ENCODE measurements at places on chromosomes 3 and 15.

- H3K27ac ChIP-seq: peak overlapping the region; percentile 95
- no peaks in the 10 kb centered on the region for H3K36me3 ChIP-seq
- no peak overlapping the region for H3K4me3 ChIP-seq
- H3K4me1 ChIP-seq: peaks cover 27% of the 10 kb centered on the region
- peak; percentile 75 for DNase-seq
- H3K27me3 ChIP-seq: no peaks in the 10 kb centered on the region
These were observed 230.4 kb downstream of the ADAMTS17 start for GRCh38 chr15:100111125-100112060.

GRCh38 chr3:123751433-123751832 lies 132.7 kb downstream of the MYLK start:
- no peaks in the 10 kb centered on the region for H3K27me3 ChIP-seq
- H3K27ac ChIP-seq: no peak overlapping the region
- H3K36me3 ChIP-seq: no peaks in the 10 kb centered on the region
- no peaks in the 10 kb centered on the region for H3K4me1 ChIP-seq

DNA sequence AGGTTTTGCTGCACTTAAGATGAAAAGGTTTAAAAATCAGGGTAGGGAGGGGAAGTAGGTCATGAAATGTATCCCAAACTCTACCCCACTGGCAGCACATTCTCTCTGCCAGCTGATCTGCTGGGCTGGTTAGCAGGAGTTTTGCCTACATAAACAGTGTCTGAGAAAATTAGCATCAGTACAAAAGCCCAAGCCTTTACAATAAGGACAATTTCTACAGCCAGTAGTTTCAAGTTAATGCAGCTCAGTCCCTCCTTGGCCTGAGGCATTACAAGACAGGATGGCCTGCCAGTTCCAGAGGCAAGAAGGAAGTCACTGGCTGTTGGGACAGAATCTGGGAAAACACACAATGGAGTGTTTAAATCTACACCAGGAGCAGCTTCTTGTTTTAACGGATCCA lies 32.8 kb downstream of the NCEH1 start:
- DNase-seq: no peak
- no peak overlapping the region for H3K27ac ChIP-seq
- H3K36me3 ChIP-seq: no peaks in the 10 kb centered on the region
- peaks cover 2% of the 10 kb centered on the region for H3K4me1 ChIP-seq

DNA sequence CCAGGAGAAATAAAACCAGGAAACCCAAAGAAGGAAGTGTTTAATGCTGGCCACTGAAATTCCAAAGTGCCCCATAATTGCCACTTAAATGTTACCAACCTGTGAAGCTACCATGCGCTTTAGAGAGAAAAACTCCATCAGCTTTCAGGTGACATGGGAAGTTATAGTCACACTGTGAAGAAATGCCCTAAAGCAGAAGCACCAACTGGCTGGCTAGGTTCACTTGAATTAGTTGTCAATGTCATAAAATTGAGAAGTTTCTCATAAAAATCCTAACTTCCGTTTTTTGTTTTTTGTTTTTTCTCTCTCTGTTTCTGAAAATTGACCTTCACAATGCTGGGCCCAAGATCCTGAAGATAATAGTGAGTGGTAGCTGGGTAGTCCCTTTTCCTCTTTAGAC lies 167.9 kb upstream of the CTNNB1 start:
- no peak overlapping the region for H3K27ac ChIP-seq
- H3K36me3 ChIP-seq: no peaks in the 10 kb centered on the region
- no peak overlapping the region for H3K4me3 ChIP-seq
- DNase-seq: no peak
- H3K4me1 ChIP-seq: no peaks in the 10 kb centered on the region

- no peak for DNase-seq
- no peaks in the 10 kb centered on the region for H3K36me3 ChIP-seq
- no peak overlapping the region for H3K4me3 ChIP-seq
- H3K4me1 ChIP-seq: no peaks in the 10 kb centered on the region
- H3K27ac ChIP-seq: no peak overlapping the region
These were observed 172.6 kb downstream of the TBC1D2B start for GRCh38 chr15:77904901-77905300.

- no peaks in the 10 kb centered on the region for H3K4me1 ChIP-seq
- no peak for DNase-seq
- no peak overlapping the region for H3K27ac ChIP-seq
These were observed 349.3 kb downstream of the MFSD1 start for GRCh38 chr3:159151130-159151529.

DNA sequence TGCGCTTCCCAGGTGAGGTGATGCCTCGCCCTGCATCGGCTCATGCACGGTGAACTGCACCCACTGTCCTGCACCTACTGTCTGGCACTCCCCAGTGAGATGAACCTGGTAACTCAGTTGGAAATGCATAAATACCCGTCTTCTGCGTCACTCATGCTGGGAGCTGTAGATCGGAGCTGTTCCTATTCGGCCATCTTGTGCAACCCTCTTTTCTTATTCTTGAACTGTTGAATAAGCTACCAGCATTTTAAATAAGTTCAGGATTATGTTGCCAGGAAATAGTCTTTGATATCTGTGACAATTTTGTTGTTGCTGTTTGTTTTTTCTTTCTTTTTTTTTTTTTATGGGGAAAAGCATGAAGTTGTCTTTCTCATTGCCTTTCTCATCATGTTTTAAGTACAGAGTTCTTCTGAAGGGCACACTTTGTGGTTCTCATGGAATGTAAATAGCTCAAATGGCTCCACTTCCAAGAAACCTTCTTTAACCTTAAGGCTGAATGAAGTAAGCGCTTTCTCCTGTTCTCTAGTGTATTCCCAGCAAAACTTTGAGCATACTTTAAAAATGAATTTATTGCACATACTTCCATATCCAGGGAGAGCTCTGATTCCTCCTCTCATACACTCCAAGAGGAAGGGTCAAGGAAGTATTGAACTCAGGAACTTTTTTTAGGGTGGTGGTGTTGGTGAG lies 468.0 kb upstream of the TBL1XR1 start:
- no peaks in the 10 kb centered on the region for H3K36me3 ChIP-seq
- peaks cover 7% of the 10 kb centered on the region for H3K4me1 ChIP-seq
- DNase-seq: no peak
- H3K4me3 ChIP-seq: no peak overlapping the region
- H3K27me3 ChIP-seq: no peaks in the 10 kb centered on the region

GRCh38 chr3:69364354-69364753 lies 21.5 kb downstream of the FRMD4B start:
- H3K4me3 ChIP-seq: no peak overlapping the region
- DNase-seq: no peak
- no peak overlapping the region for H3K27ac ChIP-seq

GRCh38 chr3:155435821-155436220 lies 142.3 kb upstream of the STRIT1 start:
- DNase-seq: no peak
- no peak overlapping the region for H3K27ac ChIP-seq
- peaks cover 2% of the 10 kb centered on the region for H3K27me3 ChIP-seq
- no peaks in the 10 kb centered on the region for H3K36me3 ChIP-seq
- no peak overlapping the region for H3K4me3 ChIP-seq

DNA sequence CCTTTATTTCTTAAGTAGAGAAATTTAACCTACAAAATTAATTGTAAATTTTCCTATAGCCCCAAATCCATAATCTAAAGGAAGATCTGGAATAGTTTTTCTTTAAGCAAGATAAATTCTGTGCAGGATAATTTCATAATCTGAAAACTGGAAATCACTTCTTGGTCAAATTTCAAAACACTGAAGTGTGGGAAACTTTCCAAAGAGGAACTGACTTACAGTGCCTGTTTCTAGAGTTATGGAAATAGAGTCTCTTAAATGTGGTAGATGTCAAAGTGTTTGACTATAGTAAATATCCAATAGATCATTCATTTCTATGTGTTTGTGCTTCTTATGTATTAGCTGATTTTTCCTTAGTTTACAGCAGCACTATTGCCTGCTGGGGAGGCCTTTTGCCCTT lies 1.6 kb upstream of the P2RY13 start:
- DNase-seq: no peak
- H3K36me3 ChIP-seq: no peaks in the 10 kb centered on the region
- no peak overlapping the region for H3K27ac ChIP-seq
- H3K4me1 ChIP-seq: peaks cover 7% of the 10 kb centered on the region
- peaks cover 16% of the 10 kb centered on the region for H3K27me3 ChIP-seq

- DNase-seq: no peak
- no peak overlapping the region for H3K27ac ChIP-seq
- no peaks in the 10 kb centered on the region for H3K36me3 ChIP-seq
- peak overlapping the region; percentile 6 for H3K4me3 ChIP-seq
- H3K4me1 ChIP-seq: no peaks in the 10 kb centered on the region
These were observed 191.6 kb downstream of the SV2B start for GRCh38 chr15:91291673-91292072.

GRCh38 chr3:50536471-50537180 lies 30.9 kb downstream of the C3orf18 start:
- H3K27ac ChIP-seq: no peak overlapping the region
- DNase-seq: no peak
- no peak overlapping the region for H3K4me3 ChIP-seq
- no peaks in the 10 kb centered on the region for H3K36me3 ChIP-seq
- peaks cover 6% of the 10 kb centered on the region for H3K27me3 ChIP-seq

- no peaks in the 10 kb centered on the region for H3K27me3 ChIP-seq
- peak; percentile 4 for DNase-seq
- peaks cover 71% of the 10 kb centered on the region for H3K4me1 ChIP-seq
- no peak overlapping the region for H3K4me3 ChIP-seq
- H3K27ac ChIP-seq: no peak overlapping the region
- H3K36me3 ChIP-seq: peaks cover 2% of the 10 kb centered on the region
These were observed 14.6 kb downstream of the ISG20 start for GRCh38 chr15:88653200-88654064.

Data from activated CD4-positive, alpha-beta memory T cell treated with anti-CD3 and anti-CD28 coated beads for 36 hours (primary cell).